NCI-H510A (cell line): ENCODE measurements at places on chromosomes 1 and 21.

GRCh38 chr1:12711536-12711935 is 4.4 kb upstream of the AADACL3 start:
- no peak for DNase-seq

DNA sequence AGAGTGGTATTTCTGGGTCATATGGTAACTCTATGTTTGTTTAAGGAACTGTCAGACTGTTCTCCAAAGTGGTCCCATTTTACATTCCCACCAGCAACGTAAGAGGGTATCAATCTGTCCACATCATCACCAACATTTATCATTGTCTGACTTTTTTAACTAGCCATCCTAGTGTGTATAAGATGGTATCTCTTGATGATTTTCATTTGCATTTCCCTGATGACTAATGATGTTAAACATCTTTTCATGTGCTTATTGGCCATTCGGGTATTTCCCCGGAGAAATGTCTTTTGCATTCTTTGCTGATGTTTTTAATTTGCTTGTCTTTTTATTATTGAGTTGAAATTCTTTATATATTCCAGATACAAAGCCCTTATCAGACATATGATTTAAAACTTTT is 370.1 kb upstream of the NR5A2 start:
- DNase-seq, result no peak

DNA sequence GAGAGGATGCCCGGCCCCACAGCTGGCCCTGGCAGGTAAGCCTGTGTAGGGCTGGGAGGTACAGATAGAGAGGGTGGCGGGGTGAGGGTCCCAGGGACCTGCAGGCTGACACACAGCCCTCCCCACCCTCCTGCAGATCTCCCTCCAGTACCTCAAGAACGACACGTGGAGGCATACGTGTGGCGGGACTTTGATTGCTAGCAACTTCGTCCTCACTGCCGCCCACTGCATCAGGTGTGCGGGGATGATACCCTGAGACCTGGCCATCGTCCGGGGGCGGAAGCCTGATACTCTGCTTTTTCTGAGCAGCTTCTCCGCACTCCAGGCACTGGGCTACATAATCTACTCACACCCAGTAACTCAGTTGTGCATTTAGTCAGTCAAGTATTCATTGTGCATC is 2.1 kb downstream of the CTRC start:
- DNase-seq, result no peak

DNA sequence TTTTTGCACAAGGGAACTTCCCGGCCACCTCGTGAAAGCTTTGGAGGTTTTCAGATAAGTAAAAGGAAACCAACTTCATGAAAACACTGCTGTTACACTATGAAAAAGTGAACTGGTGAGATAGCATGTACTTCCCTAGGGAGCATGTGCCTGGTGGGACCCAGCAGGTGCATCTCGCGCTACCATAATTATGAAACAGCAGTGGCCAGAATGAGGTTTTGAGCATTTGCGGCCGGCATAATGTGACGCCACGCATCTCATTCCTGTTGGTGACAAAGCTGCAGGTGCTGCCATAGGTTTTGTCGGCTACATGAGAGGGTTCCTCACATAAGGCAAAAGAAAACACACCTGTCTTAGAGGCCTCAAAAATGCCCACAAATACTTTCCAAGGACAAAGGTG is 1.7 kb downstream of the KRTAP10-3 start:
- no peak for DNase-seq

GRCh38 chr1:245888809-245889208 is 618.3 kb downstream of the SMYD3 start:
- DNase-seq, result no peak

- no peak for DNase-seq
These were observed 146.6 kb downstream of the ZNF281 start for GRCh38 chr1:200263203-200263602.

- no peak for DNase-seq
These were observed 50.3 kb downstream of the S100B start for GRCh38 chr21:46554431-46555224.

GRCh38 chr1:30462826-30463425 is 260.5 kb downstream of the MATN1 start:
- DNase-seq, result no peak

- DNase-seq, result no peak
These were observed 3.2 kb downstream of the BTF3L4 start for GRCh38 chr1:52059321-52059720.

DNA sequence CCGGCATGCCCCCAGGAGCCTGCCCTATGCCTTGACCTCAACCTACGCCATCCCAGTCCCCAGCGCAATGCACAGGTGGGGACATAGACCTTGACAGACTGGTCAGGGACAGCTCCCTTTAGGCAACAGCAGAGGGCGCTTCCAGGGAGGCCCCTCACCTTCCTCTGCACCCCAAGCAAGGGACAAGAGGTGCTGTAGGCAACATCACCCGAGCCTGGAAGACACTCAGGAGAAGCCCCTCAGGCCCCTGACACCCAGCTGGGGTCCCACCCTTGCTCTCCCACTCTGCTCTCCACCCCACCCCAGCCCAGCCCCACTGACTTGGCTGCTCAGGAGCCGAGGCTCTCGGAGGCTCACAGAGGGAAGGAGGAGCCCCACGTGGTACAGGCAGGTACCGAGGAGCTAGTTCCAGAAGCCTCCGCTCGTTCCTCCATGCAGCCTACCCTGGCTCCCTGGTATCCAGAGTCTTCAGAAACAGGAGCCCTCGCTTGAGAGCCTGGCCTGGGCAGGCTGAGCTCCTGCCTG is 2.4 kb upstream of the WNT3A start:
- DNase-seq, result no peak

GRCh38 chr1:180057883-180058396 is 96.7 kb upstream of the QSOX1 start:
- no peak for DNase-seq

GRCh38 chr1:4395158-4395557 is 259.3 kb upstream of the AJAP1 start:
- no peak for DNase-seq

- no peak for DNase-seq
These were observed 53.2 kb downstream of the SYT2 start for GRCh38 chr1:202656951-202657646.

DNA sequence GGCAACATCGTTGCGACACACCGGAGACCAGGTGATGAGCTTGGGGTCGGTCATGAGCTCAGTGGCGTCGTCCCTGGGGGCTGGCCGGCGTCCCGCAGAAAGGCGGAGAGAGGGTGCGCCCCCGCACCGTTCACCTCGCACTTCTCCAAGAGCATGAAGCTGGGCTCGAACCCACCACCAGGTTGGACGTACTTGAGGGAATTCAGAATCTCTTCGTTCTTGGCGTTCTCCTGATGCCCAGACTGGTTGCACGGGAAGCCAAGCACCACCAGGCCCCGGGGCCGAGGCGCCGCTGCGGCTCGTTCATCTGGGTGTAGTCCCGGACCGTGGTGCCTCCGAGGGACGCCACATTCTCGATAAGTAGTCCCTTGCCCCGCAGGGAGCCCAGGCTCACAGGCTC is 176.6 kb upstream of the ADAMTS5 start:
- no peak for DNase-seq

GRCh38 chr1:238242181-238242580 is 351.5 kb upstream of the ZP4 start:
- DNase-seq, result no peak

DNA sequence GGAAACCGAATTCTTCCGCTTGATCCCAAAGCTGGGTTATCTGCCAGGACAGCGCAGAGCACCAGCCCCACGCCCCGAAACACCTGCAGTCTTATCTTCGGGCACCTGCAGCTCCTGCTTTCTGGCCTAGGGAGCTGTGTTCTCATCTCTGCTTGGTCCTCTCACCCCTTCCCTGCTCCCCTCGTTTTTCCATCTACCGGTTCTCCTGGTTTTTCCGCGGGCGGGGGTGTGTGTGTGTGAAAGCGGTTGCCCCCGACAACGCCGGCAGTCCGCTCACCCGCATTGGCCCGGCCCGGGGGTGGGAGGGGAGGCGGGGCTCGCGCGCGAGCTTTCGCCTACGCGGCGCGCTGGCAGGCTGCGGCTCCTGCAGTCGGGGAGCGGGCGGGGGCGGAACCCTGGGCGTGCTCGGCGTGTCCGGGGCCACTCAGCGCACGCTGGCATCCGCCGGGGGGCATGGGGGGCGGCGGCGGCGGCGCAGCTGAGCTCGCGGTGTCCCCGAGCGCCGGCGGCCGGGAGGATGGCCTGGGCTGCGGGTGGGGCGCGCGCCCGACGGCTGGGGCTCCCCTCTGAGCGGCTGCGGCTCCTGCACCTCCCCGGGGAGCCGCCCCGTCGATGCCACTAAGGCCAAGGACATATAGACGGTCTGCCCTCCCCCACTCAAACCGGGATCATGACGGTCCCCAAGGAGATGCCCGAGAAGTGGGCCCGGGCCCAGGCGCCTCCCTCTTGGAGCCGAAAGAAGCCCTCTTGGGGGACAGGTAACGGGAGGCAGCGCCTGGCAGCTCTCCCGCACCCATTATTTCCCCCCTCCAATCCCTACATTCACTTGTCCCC is 3.2 kb downstream of the ATP8B2 start:
- DNase-seq, result peak; percentile 79

GRCh38 chr1:178580096-178580495 is 67.2 kb downstream of the TEX35 start:
- no peak for DNase-seq

DNA sequence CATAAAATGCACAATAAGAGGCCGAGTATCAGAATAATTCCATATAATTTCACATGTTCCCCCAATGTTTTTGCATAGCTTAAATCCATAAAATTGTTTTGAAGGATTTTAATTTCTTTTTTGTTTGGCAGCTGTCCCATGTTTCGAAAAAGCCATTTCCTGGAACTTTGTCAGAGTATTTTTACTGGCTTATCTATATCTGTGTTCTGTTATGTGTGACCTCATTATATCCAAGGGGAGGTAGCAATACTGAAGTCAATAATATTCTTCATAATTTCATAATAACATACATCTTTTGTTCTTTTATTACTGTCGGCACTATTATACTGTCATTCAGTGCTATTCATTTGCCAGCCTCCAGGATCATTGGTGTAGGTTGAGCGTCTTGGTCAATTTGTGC is 9.4 kb upstream of the BACH1 start:
- DNase-seq, result no peak

- no peak for DNase-seq
These were observed 96.6 kb upstream of the ETV3 start for GRCh38 chr1:157234705-157235273.

- DNase-seq, result no peak
These were observed 3.3 kb upstream of the SNRPE start for GRCh38 chr1:203858055-203858454.

DNA sequence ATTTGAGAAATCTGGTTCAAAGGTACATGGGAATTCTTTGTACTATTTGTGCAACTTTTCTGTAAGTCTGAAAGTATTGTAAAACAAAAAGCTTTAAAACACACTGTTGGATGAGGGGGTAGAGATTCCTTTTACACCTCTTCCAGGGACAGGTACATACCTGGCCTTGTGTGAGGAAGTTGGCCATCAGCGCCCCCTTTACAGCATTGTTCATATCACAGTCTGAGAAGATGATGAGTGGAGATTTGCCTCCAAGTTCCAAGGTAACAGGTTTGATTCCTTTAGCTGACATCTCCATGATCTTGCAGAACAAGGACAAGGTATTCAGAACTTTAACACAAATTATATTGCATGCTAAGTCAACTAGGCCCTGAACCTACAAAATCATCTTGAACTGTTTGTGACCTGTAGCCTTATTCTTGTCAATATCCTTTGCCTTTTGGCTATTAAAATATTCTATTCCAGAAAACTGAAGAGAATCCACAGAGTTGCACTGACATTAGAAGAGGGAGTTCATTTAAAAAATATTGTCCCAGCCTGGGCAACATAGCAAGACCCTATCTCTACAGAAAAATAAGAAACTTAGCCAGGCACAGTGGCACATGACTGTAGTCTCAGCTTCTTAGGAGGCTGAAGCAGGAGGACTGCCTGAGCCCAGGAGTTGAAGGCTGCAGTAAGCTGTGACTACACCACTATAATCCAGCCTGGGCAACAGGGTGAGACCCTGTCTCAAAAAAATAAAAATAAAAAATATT is 18.9 kb downstream of the ALDH9A1 start:
- no peak for DNase-seq

DNA sequence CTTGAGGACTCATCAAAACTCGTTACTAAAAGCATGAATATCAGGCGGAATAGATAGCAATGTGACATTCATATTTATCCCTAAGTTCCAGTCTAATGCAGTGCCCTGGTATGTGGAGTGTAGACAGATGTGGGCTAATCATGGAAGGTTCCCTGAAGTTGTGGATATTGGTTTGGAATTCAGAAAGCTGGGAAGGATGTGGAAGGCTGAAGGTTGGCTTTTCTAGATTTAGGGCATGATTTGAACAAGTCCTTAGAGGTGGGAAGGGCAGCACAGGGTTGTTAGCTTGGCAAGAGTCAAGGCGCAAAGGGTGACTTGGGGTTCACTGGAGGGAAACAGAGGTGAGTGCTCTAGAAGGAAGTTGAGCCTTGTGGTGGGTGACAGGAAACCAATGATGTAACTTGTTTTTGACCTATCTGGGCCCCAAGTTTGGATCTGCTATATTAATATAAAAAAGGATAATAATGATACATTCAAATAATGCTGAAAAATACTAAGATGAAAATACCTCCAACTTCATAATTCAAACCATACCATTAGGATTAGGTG is 21.9 kb downstream of the LGALS8 start:
- DNase-seq, result no peak

DNA sequence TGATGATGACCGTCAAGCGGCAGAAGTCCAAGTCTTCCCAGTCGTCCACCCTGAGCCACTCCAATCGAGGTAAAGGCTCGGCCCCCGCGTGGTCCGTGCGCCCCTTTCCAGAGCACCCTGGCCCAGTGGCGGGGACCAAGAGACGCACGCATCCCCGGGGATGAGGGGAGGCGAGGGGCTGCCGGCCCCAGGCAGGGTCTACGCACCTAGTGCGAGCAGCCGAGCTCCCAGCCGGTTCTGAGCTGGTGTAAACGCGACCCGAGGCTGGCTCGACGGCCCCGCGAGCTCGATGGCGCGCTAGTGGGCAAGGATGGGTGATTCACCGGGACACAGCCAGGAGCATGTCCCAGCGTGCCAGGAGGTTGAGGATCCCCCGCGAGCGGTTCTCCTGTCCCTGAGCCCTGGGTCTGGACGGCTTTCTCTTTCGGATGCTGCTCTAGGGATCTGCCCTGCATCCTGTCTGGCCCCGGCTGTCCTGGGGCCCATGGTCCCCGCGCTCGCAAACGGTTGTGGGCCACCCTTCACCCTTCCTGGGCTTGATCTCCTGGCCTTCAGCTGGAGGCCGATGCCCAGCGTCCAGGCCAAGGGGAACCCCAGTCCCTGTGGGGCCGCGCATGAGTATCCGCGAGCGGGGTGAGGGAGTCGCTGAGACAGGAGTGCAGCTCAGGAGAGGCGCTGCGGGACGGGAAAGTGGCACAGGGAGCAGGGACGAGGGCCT is 689 bp downstream of the PKP1 start:
- DNase-seq, result no peak
